ENCODE measurements at places on chromosomes 7 and 10.

GRCh38 chr10:35633006-35633980, 8.8 kb downstream of the FZD8 start:
- no peak for DNase-seq

DNA sequence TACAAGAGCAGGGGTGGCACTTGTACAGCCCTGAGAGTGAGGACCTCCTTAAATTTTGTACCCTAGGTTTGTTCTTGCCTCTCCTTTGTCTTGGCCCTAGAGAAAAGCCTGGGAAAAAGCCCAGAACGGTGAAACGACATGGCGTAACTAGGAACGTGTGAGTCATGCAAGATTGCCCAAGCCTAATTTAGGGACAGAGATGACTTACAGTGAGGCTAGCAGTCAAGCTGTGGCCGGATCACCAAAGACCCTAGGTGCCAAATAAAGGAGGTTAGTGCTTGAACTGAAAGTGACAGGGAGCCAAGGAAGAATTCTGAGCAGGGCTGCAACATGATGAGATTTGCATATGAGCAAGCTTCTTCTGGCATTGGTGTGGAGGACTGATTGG, 25.1 kb downstream of the TBXAS1 start:
- DNase-seq: no peak

GRCh38 chr10:62492012-62492869, 118.1 kb downstream of the ZNF365 start:
- peak; percentile 47 for DNase-seq

DNA sequence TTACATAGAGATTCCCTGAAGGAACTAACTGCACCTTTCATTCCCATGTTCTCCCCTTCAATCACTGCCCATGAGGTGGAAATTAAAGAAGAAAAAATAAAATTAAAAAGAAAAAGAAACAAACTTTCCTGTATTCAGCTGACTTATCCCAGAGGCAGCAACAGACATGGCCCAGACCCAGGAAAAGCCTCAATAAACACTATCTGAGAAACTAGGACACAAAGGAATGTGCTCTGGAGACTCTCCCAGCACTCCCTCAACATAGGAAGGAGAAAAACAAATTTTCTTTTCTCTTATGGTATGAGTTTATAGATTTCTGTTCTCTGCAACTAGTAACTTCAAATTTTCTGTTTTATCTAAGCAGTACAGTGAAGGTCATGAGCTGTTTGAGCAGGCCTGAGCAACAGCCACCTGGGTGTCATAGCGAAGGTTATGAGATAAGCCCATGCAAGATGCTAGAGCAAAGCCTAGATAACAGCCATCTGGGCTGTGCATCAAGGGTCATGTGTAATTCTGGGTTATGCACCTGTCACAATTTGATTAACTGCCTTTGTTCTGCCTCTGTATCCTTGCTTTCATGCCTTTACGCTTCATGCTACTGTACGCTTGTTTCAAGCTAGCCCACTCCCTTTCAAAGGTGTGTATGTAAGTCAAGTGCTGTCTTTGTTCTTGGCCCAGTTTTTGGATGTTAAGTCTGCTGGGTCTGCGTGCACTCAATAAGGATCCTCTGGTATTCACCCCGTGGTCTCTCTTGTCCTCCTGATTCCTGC, 11.0 kb upstream of the OR6B1 start:
- DNase-seq: no peak

DNA sequence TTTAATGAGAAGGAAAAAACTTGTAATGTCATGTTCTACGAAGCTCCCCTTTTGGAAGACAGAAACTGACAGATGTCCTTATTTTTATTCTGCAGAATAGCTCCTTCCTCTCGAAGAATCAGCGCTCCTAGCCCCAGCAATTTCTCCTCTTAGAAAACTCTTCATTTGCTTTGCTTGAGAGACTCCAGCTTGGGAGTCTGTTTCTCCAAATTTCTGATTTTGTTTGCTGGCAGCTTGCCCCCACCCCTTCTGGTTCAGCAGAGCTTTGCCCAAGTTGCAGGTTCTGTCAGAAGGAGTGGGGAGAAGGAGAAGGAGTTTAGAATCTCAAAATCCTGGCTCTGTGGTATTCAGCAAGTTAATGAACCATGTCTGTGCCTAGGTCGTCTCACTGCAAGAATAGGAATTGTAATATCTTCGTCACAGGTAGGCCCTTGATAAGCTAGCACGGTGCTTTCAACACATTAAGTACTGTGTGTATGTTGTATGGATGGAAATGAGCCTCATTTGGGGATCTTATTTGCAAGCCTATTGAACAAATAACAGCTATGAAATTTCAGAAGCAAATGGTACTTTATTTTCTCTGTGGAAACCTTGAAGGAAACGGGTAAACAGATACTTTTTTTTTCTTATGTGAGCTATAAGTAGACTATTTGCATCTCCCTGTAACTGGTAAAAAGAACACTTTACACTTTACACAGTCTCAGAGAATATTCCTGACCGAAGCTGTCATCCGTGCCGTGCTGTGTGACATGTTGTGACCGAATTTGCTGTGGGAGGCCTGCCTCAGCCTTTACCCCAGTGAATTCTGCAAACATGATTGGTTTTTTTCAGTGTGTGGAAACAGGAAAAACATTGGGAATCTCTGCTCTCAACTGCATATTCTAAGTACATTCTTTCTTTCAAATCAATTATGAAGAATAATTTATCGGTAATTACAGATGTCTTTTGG, 290.9 kb downstream of the CAMK1D start:
- DNase-seq: no peak

GRCh38 chr10:126407831-126408230, 19.6 kb upstream of the ADAM12 start:
- no peak for DNase-seq

GRCh38 chr10:127399668-127400067, 149.4 kb upstream of the NPS start:
- no peak for DNase-seq
